Glutamatergic neuron (in vitro differentiated cells): ENCODE measurements at places on chromosomes 1 and 21. TPM values are rescaled to one million over a fixed set of nuclear protein-coding genes. Genes with fewer than 3 reads are reported as not detected.
A peak's percentile ranks its signal among the peaks of the same experiment; 100 is the strongest.

- H3K27me3 ChIP-seq: no peaks in the 10 kb centered on the region
- no peak overlapping the region for H3K4me3 ChIP-seq
- no peaks in the 10 kb centered on the region for H3K4me1 ChIP-seq
- H3K36me3 ChIP-seq: no peaks in the 10 kb centered on the region
- H3K27ac ChIP-seq: no peak overlapping the region
Observed at GRCh38 chr1:12480748-12481362, 137.2 kb downstream of the DHRS3 start.

DNA sequence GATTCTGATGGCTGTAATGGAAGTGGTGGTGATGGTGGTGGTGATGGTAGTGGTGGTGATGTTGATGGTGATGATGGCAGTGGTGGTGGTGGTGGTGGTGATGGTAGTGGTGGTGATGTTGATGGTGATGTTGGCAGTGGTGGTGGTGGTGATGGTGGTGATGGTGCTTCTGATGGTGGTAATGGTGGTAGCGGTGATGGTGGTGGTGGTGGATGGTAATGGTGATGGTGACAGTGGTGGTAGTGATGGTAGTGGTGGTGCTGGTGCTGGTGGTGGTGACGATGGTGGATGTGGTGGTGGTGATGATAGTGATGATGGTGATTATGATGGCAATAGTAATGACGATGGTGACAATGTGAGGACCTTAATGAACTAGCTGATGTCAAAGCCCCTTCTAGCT lies 35.6 kb upstream of the LRRC3 start:
- no peak for DNase-seq
- H3K27ac ChIP-seq: peak overlapping the region; percentile 11
- H3K4me3 ChIP-seq: no peak overlapping the region
- H3K36me3 ChIP-seq: peaks cover 8% of the 10 kb centered on the region

- no peak for DNase-seq
- no peak overlapping the region for H3K4me3 ChIP-seq
- no peak overlapping the region for H3K27ac ChIP-seq
- no peaks in the 10 kb centered on the region for H3K4me1 ChIP-seq
- H3K36me3 ChIP-seq: no peaks in the 10 kb centered on the region
- peaks cover 3% of the 10 kb centered on the region for H3K27me3 ChIP-seq
Observed at GRCh38 chr1:101136739-101137138, 100.1 kb upstream of the S1PR1 start.

- no peak overlapping the region for H3K27ac ChIP-seq
- H3K36me3 ChIP-seq: no peaks in the 10 kb centered on the region
- H3K4me3 ChIP-seq: no peak overlapping the region
- H3K4me1 ChIP-seq: no peaks in the 10 kb centered on the region
- H3K27me3 ChIP-seq: no peaks in the 10 kb centered on the region
- DNase-seq: no peak
Observed at GRCh38 chr1:87318056-87318650, 10.5 kb upstream of the LMO4 start.

- no peak overlapping the region for H3K4me3 ChIP-seq
- no peak for DNase-seq
- H3K27ac ChIP-seq: peak overlapping the region; percentile 57
- peaks cover 6% of the 10 kb centered on the region for H3K27me3 ChIP-seq
Observed at GRCh38 chr1:226958300-226958699, 18.2 kb downstream of the COQ8A start.

DNA sequence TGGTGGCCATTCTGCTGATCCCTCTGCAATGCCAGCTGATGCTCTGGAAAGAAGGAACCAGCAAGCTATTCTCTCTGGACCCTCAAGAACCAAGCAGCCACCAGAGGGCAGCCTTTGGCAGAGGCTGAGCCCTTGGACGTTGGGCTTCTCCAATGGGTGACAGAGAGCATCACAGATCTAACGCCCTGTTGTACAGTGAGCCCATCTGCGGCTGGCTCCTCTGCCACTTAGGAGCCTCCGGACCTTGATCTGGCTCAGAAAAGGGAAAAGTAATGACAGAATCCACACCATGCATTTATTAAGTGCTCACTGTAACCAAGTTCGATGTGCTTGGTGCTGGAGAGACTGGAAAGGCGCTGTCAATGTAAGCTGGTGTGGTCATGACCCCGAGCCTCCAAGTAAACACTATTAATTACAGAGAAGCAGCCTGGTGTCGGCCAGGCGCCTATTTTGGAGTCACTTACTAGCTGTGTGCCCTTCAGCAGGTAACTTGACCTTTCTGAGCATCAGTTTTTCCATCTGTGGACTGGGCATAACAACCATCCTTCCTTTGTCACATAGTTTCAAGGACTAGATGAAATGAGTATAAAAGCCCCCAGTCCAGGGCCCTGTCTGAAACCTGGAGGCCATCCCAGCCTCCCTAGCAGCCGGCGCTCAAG lies 34.9 kb downstream of the ECE1 start:
- H3K4me3 ChIP-seq: peak overlapping the region; percentile 38
- H3K27ac ChIP-seq: peak overlapping the region; percentile 98
- peaks cover 27% of the 10 kb centered on the region for H3K4me1 ChIP-seq
- no peaks in the 10 kb centered on the region for H3K36me3 ChIP-seq
- DNase-seq: peak; percentile 98

The BNIPL gene
- 1.4 TPM for total RNA-seq
